OCI-LY7 (cell line): ENCODE measurements at places on chromosomes 12 and 14.

GRCh38 chr14:105903971-105904370, 377.6 kb downstream of the TMEM121 start:
- DNase-seq: no peak

DNA sequence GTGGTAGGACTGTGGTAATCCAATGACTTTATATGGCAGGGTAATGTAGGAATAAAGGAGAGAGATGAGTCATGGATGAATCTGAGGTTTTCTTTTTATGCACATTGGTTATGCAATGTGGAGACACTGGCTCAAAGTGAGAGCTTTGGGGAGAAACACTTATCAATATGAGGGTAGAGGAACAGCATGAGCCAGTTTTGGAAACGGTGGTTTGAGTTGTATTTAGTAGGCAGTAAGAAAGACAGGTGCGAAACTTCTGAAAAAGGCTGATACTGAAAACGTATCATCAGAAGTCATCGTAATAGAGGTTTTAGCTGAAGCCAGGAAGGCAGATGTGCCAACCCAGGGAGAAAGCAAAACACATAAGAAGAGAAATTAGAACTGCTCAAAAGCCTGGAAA, 854.8 kb upstream of the SEL1L start:
- no peak for DNase-seq

- no peak for DNase-seq
These were observed 513.1 kb downstream of the KCNH5 start for GRCh38 chr14:62532181-62532580.

- no peak for DNase-seq
These were observed 24.7 kb downstream of the RPL10L start for GRCh38 chr14:46626876-46627275.

GRCh38 chr14:50943261-50943942, 881 bp downstream of the PYGL start:
- no peak for DNase-seq

DNA sequence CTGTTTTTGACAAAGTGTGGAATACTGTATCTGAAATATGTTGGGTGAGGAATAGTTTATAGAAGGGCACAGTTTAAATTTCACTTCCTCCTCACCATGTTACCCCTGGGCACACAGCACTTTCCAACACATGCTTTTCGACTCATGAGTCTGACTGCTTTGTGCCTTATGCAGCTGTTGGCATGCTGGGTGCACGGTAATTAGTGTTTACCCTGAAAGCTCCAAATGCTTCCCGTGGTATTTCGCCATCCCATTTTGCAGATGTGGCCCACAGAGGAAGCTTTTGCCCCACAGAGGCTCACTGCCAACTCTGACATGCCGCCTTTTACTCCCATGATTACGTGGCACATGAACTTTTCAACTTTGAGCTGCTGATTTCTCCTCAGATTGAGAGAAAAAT, 168.6 kb downstream of the PRKCH start:
- DNase-seq: no peak

DNA sequence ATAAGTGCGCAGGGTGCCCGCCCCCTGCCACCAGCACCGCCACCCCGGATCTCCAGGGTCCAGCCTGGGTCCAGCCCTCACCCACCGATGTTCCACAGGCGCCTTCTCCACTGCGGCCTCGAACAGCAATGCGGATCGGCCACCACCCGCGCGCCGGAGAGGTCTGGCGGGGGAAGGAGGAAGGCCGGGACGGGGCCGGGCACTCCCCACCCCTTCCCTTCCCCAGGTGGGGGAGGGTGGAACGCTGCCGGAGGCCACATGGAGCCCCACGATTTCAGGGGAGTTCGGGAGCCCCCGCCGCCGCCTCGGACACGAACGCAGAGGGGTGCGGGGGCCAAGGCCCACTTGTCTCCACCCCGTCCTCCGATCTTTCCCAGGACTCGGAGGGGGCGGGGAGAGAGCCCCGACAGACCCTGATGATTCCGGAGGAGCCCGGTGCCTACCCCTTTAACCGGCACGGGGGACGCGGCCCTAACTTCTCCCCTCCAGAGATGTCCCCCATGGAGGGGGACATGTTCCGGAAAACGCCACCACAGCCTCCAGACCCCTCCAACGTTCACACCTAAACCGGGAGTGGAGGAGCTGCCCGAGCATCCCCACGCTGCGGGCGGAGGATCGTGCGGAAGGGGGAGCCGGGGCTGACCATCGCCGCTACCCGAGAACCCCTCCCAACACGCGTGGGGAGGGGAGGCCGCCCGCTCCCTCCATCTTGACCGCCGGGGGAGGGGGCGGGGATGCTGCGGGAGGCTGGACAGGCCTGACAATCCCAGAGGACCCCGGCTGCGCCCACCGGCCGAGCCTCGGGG, 1.1 kb downstream of the ATXN2 start:
- DNase-seq: peak; percentile 34

DNA sequence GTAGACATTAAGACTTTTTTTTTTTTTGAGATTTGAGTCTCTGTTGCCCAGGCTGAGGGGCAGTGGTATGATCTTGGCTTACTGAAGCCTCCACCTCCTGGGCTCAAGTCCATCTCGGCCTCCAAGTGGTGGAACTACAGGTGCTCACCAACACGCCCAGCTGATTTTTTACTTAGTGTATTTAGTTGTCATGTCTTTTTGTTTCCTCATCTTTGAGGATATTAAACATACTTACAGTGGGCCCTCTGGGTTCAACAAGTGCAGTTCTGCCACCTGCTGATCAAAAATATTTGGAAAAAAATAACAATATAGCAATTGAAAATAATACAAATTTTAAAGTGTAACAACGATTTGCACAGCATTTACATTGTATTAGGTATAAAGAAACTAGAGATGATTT, 4.4 kb upstream of the B4GALNT1 start:
- peak; percentile 20 for DNase-seq
